Activated T-helper 2 cell treated with anti-CD3 and anti-CD28 coated beads, Interferon-gamma antibody, Interleukin-2, Interleukin-4, amounts not matched to agents 10 μg/mL and 5 μg/mL and 100 μg/mL, durations not matched to agents 14 hours and 24 hours and 36 hours (primary cell): ENCODE measurements at places on chromosomes 1 and 21.
A peak's percentile ranks its signal among the peaks of the same experiment; 100 is the strongest.

DNA sequence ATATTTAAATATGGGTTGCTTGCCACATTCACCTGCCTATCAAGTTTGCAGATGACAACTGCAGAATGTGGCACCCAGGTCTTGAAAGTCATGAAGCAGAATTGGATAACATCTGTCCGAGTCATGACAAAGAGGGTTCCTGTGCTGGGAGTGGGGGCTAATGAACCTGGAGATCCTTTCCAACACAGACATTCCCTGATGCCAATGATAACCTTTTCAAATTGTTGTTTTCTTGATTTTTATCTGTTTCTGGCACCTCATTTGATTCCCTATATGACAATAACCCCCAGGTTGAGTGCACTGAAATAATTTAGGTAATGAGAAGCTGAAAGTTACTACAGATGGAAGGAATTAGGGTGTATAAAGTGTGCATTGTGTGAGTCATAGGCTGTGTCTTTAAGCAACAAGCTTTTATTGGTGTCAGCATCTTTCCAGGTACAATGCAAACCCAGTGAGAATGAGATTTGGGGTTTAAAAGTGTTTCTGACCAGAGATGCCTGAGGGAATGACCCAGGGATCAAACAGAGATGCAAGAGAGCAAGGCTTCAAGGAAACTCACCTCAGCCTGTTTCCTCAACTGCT is 32.0 kb upstream of the IL10 start:
- H3K27me3 ChIP-seq: peaks cover 12% of the 10 kb centered on the region
- peaks cover 76% of the 10 kb centered on the region for H3K4me1 ChIP-seq
- no peak for DNase-seq
- H3K4me3 ChIP-seq: no peak overlapping the region
- no peaks in the 10 kb centered on the region for H3K36me3 ChIP-seq

DNA sequence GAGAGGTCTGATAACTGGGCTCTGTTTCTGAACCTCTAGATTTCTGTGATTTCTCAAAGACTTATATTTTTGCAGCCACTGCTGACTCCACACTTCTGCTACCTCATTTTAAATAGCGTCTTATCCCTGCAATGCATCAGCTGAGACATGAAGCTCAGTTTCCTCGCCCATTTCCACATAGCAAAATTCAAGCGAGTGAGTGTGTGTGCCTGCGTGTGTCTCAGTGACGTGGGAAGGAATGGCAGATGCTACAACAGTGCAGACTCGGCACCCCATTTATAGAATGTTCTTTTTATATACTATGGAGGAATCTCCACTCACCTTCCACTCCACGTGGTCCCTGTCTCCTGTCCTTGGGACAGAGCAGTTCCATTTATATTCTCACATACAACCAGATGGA is 35.7 kb downstream of the ZMYND12 start:
- H3K4me1 ChIP-seq: no peaks in the 10 kb centered on the region
- no peak overlapping the region for H3K27ac ChIP-seq
- DNase-seq: no peak
- H3K4me3 ChIP-seq: no peak overlapping the region

DNA sequence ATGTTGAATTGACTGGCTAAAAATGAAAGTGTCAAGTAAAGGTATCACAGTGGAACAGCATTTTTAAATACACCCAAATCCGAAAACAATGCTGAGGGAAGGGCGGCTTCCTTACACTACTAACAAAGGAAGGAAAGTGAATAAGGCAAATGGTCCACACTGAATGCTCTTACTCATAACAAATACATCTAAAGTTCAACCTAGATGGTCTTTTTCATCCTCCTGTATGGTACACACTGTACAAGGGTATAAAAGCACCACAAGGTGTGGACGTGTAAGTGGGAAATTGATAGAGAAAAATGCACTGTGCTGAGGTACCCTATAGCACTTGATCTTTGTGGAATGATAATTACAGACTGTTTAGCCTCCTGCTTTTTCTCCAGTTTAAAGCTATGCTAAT is 7.1 kb upstream of the PALMD start:
- no peak for DNase-seq
- no peak overlapping the region for H3K27ac ChIP-seq
- H3K4me1 ChIP-seq: no peaks in the 10 kb centered on the region
- no peak overlapping the region for H3K4me3 ChIP-seq

DNA sequence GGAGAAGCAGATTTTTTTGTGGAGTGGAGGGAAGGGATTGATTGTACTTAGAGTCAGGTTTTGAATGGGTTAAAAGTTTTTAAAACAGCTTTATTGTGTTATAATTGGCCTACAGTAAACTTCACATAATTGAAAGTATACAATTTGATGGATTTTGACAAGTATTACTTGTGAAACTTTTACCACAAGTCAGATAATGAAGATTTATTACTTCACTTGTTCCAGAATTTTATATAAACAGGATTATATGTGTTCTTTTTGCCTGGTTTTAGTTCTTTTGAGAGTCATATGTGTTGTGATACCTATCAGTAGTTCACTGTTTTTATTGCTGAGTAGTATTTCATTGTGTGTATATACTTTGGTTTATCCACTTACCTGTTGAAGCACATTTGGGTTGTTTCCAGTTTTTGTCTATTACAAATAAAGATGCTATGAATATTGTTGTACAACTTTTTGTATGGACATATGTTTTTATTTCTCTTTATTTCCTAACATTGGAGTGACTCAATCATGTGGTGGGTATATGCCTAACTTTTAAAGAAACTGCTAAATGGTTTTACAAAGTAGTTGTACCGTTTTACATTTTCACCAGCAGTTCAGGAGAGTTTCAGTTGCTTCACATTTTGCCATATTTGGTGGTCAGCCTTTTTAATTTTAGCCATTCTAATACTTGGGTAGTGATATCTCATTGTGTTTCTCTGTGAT is 71.0 kb downstream of the DYRK1A start:
- H3K27ac ChIP-seq: no peak overlapping the region
- no peak for DNase-seq
- no peaks in the 10 kb centered on the region for H3K27me3 ChIP-seq
- H3K4me3 ChIP-seq: no peak overlapping the region

DNA sequence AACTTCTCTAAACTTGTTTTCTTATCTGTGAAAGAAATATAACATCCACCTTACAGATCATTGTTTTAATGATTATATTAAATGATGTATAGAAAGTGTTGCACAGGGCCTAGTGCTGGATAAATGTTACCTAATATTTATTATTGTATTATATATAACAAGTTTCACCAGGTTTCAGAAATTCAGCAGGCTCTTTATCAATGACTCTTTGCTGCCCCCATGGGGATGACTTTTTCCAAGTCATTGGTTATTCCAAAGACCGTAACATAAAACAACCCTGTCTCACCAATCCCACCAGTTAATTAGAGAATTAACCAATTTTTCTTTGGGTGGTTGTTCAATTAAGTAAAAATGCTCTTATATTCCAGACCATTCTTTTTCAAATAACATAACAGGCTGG is 7.3 kb upstream of the DEDD start:
- H3K36me3 ChIP-seq: peaks cover 5% of the 10 kb centered on the region
- H3K27ac ChIP-seq: no peak overlapping the region
- H3K4me1 ChIP-seq: peaks cover 6% of the 10 kb centered on the region
- no peak for DNase-seq
- H3K4me3 ChIP-seq: no peak overlapping the region

- H3K27ac ChIP-seq: no peak overlapping the region
- H3K27me3 ChIP-seq: no peaks in the 10 kb centered on the region
- no peak for DNase-seq
- H3K36me3 ChIP-seq: no peaks in the 10 kb centered on the region
- peaks cover 20% of the 10 kb centered on the region for H3K4me1 ChIP-seq
Observed at GRCh38 chr1:64535938-64536835, 66.3 kb downstream of the CACHD1 start.

GRCh38 chr1:7388488-7389185 is 382.5 kb upstream of the VAMP3 start:
- H3K4me3 ChIP-seq: no peak overlapping the region
- peak; percentile 2 for DNase-seq
- no peaks in the 10 kb centered on the region for H3K4me1 ChIP-seq
- H3K27me3 ChIP-seq: no peaks in the 10 kb centered on the region

- peak overlapping the region; percentile 26 for H3K4me3 ChIP-seq
- H3K27me3 ChIP-seq: no peaks in the 10 kb centered on the region
- peak overlapping the region; percentile 99 for H3K27ac ChIP-seq
- H3K36me3 ChIP-seq: peaks cover 63% of the 10 kb centered on the region
- peaks cover 70% of the 10 kb centered on the region for H3K4me1 ChIP-seq
Observed at GRCh38 chr1:15963968-15964648, 11.8 kb downstream of the ZBTB17 start.

GRCh38 chr21:43622796-43623195 is 36.5 kb downstream of the HSF2BP start:
- no peak overlapping the region for H3K27ac ChIP-seq
- H3K27me3 ChIP-seq: peaks cover 17% of the 10 kb centered on the region
- no peak overlapping the region for H3K4me3 ChIP-seq
- no peaks in the 10 kb centered on the region for H3K36me3 ChIP-seq

GRCh38 chr1:63328781-63329180 is 6.4 kb downstream of the FOXD3 start:
- H3K27me3 ChIP-seq: peaks cover 73% of the 10 kb centered on the region
- DNase-seq: no peak
- H3K4me3 ChIP-seq: no peak overlapping the region
- H3K27ac ChIP-seq: no peak overlapping the region
- H3K4me1 ChIP-seq: peaks cover 19% of the 10 kb centered on the region
- peaks cover 3% of the 10 kb centered on the region for H3K36me3 ChIP-seq

DNA sequence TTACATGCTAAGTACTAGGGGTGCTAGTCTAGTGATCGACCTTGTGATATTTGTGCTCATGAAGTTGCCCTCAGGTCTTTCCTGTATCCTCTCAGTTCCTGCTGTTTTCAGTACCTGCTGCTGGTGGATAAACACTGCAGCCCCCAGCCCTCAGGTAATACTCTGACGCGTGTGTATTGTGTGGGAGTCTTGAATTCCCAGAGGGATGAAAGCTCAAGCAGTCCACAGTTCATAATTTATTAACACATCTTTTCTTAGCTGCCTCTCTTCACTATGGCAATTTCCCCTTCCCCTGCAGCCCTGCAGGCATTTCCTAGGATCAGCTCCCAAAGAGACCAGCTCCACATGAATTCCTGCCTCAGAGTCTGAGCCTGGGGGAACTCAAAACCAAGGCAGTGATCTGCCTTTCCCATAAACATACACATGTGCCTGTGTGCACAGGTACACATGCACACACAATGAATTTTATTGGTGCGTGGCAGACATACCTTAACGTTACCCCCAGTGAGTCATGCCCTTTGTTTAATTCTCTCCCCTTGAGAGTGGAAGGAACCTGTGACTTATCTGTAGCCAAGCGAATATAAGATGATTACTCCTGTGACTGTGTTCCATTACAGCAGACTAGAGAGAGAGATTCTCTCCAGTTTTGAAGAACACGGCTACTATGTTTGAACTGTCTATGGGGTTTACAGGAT is 14.1 kb upstream of the HMGCS2 start:
- peaks cover 30% of the 10 kb centered on the region for H3K4me1 ChIP-seq
- peaks cover 36% of the 10 kb centered on the region for H3K27me3 ChIP-seq
- H3K36me3 ChIP-seq: no peaks in the 10 kb centered on the region
- no peak for DNase-seq

DNA sequence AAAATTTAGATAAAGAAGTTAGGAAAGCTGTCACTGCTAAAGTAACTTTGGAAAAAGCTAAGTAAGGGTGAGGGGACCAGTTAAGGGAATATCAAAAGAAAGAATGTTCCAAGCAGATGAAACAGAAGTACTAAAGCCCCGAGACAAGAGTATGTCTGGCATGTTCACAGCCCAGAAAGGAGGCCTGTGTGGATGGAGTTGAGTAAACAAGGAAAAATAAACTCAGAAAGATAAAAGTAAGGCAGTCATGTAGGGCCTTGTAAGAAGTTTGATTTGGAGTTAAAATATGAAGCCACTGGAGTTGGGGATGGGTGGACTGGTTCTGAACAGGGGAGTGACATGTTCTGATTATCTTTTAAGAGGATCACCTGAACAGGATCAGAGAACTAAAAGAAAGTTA is 177.9 kb downstream of the CDC42BPA start:
- no peaks in the 10 kb centered on the region for H3K36me3 ChIP-seq
- H3K4me3 ChIP-seq: no peak overlapping the region
- no peak for DNase-seq
- no peak overlapping the region for H3K27ac ChIP-seq

DNA sequence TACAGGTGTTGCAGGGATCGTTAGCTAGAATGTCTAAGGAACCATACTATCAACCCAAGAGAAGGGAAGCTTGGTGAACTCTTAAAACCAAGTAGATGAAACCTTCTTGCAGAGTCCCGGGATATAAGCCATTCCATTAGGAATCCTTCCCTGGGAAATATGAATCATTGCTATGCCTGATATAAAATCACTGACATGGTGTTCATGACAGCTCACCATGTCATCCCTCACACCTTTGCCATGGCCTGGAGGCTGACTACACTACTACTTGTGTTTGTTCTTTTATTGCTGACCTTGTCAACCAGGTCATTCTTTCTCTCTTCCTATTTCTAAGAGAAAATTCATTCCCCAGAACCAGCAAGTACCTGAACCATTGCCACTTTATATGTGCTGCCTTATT is 12.1 kb downstream of the ST6GALNAC3 start:
- H3K36me3 ChIP-seq: no peaks in the 10 kb centered on the region
- no peak overlapping the region for H3K4me3 ChIP-seq
- H3K27ac ChIP-seq: no peak overlapping the region
- peaks cover 10% of the 10 kb centered on the region for H3K27me3 ChIP-seq

- no peaks in the 10 kb centered on the region for H3K27me3 ChIP-seq
- H3K27ac ChIP-seq: no peak overlapping the region
- H3K4me3 ChIP-seq: no peak overlapping the region
- H3K36me3 ChIP-seq: no peaks in the 10 kb centered on the region
Observed at GRCh38 chr21:42939582-42940413, 14.4 kb upstream of the ERVH48-1 start.

- no peak for DNase-seq
- H3K27ac ChIP-seq: no peak overlapping the region
- peaks cover 45% of the 10 kb centered on the region for H3K27me3 ChIP-seq
- H3K4me3 ChIP-seq: no peak overlapping the region
- H3K4me1 ChIP-seq: no peaks in the 10 kb centered on the region
Observed at GRCh38 chr1:210294999-210295745, 33.5 kb upstream of the HHAT start.

DNA sequence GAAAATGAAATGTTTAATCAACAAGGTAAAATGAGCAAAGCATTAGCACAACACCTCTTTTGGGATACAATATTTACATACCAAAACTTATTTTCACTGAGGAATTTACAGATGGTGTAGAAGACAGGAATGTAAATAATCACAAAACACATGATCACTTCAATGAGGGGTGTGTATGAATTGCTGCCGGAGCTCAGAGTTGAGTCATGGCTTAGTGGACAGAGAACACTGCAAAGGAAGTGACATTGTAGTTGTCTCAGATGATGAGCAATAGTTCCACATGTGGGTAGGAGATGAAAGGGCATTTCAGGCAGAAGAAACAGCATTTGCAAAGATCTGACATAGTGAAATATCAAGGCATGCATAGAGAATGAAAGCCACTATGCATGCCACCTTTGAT is 5.6 kb upstream of the KPRP start:
- peaks cover 3% of the 10 kb centered on the region for H3K4me1 ChIP-seq
- H3K27ac ChIP-seq: no peak overlapping the region
- no peaks in the 10 kb centered on the region for H3K36me3 ChIP-seq

- H3K27ac ChIP-seq: peak overlapping the region; percentile 84
- H3K36me3 ChIP-seq: peaks cover 26% of the 10 kb centered on the region
- H3K4me1 ChIP-seq: peaks cover 43% of the 10 kb centered on the region
- peak; percentile 35 for DNase-seq
- H3K27me3 ChIP-seq: peaks cover 11% of the 10 kb centered on the region
Observed at GRCh38 chr1:91884459-91885212, 1.3 kb downstream of the TGFBR3 start.
